ENCODE measurements at places on chromosomes 12 and 14.
A peak's percentile ranks its signal among the peaks of the same experiment; 100 is the strongest.

DNA sequence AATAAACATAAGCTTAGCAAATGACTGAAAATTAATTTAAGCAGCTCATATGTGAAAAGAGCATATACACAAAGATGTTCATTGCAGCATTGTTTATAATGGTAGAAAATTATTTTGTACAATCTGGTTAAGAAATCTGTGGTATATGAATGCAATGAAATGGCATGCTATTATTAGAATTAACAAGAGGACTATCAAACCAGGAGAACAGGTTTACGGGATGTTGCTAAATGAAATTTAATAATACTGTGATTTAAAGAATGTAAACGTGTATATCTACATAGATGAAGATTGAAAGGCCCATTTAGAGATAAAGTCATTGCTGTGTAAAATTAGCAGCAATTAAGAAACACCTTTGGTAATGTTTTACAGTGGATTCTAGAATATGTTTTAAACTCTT, 70.5 kb downstream of the EID3 start:
- no peak for DNase-seq

DNA sequence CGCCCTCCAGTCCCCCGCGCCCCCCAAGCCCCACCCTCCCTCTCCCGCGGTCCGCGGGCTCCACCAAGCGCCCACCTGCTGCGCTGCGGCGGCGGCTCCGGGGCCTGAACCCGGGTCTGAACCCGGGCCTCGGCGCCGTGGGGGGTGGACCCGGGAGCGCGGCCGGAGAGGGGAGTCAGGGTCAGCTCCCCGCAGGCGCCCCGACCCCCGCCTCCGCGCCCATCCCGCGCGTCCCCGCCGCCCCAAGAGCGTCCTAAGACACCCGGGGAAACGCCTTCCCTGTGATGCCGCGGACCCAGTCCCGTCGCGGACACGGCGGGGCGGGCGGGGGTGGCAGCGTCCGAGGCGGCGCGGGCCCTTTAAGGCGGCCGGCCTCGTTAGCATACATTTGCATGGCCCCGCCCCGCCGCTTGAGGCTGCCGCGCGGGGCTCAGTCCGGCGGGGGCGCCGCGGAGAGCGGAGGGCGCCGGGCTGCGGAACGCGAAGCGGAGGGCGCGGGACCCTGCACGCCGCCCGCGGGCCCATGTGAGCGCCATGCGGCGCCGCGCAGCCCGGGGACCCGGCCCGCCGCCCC, at the start of gene MMP17:
MMP17 (plus strand) TSS at position 433 of the 574 bp plus-strand sequence; CDS start at position 535, 102 bp downstream.
- DNase-seq = peak; percentile 80

GRCh38 chr12:23756416-23756815, 193.1 kb downstream of the SOX5 start:
- no peak for DNase-seq

DNA sequence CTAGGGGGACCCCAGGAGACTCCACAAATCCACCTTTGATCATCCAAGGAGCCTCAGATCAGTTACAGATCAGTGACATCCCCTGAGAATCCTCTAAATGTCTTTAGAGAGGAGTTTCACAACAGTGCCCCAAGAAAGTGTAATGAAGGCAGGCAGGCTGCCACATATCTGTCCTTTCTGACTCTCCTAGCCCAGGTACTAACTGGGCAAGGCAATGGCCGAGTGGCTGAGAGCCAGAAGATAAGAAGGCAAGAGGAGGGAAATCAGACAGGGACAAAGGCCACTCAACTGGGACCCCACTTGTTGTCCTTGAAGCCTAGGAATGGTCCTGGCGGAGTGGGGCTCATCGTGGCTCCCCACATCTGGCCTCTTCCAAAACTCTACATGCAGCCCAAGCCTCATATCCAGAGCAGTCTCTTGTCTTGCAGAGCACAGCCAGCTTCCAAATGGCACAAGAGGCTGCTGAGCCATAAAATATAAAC, 11.6 kb downstream of the ACTN1 start:
- no peak for DNase-seq

GRCh38 chr12:122032580-122032979, 10.9 kb downstream of the BCL7A start:
- no peak for DNase-seq

DNA sequence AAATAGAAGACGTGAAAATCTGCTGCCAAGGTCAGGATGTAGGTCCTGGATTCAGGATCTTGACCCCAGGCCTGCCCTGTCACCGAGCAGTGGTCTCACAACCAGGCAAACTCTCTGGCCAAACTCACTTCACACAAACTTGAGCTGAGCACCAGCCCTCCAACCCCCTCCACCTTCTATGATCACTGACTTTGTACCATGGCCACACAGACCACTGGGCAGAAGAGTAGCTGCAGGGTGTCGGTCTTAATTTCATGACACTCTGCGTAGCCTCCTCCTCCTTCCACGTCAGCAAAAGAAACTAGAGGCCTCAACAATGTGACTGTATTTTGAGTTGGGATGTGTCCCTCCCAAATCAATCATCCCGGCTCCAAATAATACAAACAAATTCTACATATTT, 7.2 kb upstream of the TBX3 start:
- DNase-seq = no peak

DNA sequence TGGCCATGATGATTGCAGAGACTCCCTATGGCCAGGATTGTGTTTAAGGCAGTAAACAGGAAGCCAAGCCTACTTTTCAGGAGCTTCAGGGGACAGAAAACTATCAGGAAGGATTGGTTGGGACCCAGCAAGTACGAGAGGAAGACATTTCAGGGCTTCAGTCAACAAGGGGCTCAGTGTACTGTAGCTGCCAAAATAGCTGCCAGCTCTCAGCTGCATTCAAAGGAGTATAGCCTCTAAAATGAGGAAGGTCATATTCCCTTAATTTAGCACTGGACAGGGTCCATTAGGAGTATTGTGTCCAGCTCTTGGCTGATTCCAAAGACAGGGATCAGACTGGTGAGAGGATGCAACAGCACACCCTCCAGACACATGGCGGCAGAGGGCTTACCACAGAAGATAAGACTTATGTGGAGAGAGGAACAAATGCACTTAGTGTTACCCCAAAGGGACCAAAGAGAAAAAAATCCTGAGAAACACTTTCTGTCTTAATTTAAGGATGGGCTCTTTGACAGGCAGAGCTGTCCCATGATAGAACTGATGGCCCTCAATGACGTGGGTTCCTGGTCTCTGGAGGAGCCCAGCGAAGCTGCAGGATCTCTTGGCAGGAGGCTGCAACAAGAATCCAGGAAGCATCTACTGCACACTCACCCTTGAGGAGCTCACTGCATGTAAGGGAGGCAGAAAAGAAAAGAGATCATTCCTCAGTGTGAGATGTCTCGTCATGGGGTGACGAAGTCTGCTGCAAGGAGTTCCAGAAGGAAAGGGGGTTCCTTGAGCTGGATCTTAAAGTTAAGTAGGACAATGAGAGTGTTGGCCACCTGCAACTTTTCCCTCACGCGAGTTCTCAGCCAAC, 14.8 kb downstream of the BDKRB1 start:
- DNase-seq = no peak

- no peak for DNase-seq
Observed at GRCh38 chr12:128823216-128823915, 392 bp downstream of the SLC15A4 start.

- no peak for DNase-seq
Observed at GRCh38 chr14:53663709-53664108, 292.9 kb downstream of the BMP4 start.

- no peak for DNase-seq
Observed at GRCh38 chr12:125329239-125330102, 264.2 kb downstream of the AACS start.

GRCh38 chr12:121831571-121832245, 27.0 kb downstream of the HPD start:
- no peak for DNase-seq

DNA sequence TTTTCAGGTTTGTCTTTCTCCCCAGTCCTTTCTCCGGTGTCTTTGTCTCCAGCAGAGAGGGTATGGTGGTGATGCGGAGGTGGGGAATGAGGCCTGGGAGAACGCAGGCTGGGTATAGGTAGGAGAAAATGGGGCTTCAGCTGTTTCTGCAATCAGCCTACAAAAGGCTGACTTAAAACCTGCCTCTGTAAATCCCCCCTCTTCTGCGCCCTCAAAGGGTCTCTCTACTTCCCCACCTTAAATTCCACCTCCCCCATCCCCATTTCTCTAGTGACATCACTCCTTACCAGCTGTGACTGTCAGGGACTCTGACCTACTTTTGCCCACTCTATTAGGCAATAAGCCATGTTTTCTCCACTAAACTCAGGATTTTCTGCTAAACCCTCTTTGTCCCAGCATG, 8.1 kb upstream of the RIMKLB start:
- DNase-seq = no peak

GRCh38 chr12:108826101-108826806, 31.1 kb downstream of the SSH1 start:
- no peak for DNase-seq

DNA sequence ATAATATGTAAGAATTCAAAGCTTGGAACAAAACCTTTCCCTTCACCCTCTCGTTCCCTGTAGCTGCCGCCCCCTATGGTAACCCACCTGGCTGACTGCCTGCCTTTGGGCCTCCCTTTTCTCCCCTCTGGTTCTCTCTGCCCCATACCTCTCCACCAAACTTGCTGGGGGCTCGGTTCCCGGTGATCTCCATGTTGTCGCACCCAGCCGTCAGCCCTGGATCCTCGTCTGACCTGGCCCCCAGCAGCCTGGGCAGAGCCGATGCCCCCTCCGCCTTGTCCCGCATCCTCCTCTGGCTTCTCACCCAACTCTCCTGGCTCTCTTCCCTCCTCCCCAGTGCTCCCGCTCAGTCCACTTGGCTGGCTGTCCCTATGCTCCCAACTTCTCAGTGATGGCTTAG, 4.5 kb downstream of the CYP46A1 start:
- DNase-seq = no peak

DNA sequence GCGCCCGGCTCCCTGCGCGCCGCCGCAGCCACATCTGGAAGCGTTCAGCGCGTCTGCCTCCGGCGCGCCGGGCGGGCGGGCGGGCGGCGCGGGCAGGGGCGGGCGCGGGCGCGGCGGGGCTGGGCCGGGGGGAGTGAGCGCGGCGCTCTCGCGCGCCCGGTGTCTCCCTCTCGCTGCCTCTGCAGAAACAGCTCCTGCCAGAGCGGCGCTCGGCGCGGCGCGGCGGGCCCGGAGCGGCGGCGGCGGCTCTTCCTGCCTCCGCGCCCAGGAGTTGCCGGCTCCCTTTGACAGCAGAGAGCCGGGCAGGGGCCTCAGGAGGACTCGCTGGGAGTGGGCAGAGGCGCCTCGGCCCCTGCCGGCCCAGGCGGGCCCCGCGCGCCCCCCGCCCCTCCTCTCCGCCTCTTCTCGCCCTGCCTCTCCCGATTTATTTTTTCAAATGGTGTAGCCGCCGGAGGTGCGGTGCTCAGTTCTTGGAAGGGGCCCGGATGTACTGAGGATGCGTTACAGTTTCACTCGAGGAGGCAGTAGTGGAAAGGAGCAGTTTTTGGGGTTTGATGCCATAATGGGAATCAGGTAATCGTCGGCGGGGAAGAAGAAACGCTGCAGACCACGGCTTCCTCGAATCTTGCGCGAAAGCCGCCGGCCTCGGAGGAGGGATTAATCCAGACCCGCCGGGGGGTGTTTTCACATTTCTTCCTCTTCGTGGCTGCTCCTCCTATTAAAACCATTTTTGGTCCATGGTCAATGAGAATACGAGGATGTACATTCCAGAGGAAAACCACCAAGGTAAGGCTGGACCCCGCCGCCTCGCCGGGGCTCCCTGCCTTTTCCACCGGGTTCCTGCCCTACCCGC, at the start of gene CACNA1C:
CACNA1C (plus strand) TSS at position 162 of the 853 bp plus-strand sequence; CDS start at position 738, 576 bp downstream.
- DNase-seq = peak; percentile 53

DNA sequence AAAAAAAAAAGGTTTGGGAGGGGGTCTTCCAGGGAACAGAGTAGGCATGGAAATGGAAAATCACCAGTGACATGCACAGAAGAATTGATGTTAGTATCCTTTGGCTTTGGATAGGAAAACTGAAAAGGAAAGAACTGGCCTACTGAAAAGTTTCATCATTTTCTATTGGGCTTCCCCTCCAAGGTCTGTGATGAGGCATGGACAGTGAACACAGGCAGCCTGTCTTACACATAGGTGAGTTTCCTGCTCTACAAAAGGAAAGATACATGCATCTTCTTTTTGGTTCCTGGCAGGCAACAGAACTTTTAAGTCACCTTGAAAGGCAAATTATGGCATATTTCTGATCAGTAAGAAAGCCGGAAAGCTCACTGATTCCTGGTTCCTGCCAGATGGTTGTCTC, 5.8 kb downstream of the BMAL2 start:
- no peak for DNase-seq

DNA sequence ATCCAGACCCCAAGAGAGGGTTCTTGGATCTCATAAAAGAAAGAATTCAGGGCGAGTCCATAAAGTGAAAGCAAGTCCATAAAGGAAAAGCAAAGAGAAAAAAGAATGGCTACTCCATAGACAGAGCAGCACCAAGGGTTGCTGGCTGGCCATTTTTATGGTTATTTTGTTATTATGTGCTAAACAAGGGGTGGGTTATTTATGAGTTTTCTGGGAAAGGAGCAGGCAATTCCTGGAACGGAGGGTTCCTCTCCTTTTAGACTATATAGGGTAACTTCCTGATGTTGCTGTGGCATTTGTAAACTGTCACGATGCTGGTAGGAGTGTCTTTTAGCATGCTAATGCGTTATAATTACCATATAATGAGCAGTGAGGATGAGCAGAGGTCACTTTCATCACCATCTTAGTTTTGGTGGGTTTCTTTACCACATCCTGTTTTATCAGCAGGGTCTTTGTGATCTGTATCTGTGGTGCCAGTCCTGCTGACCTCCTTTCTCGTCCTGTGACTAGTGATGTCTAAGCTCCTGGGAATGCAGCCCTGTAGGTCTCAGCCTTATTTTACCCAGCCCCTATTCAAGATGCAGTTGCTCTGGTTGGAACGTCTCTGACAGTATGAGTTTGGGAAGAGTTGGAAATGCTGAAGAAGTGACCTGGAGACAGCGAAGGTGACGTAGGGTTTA, 100.5 kb downstream of the ZNF664 start:
- DNase-seq = no peak

Measured in RPMI8226 (cell line).